CD8-positive, alpha-beta T cell (primary cell): ENCODE measurements at places on chromosomes 16 and 17.

- DNase-seq: no peak
Observed at GRCh38 chr16:80948886-80949493, 57.7 kb downstream of the CMC2 start.

DNA sequence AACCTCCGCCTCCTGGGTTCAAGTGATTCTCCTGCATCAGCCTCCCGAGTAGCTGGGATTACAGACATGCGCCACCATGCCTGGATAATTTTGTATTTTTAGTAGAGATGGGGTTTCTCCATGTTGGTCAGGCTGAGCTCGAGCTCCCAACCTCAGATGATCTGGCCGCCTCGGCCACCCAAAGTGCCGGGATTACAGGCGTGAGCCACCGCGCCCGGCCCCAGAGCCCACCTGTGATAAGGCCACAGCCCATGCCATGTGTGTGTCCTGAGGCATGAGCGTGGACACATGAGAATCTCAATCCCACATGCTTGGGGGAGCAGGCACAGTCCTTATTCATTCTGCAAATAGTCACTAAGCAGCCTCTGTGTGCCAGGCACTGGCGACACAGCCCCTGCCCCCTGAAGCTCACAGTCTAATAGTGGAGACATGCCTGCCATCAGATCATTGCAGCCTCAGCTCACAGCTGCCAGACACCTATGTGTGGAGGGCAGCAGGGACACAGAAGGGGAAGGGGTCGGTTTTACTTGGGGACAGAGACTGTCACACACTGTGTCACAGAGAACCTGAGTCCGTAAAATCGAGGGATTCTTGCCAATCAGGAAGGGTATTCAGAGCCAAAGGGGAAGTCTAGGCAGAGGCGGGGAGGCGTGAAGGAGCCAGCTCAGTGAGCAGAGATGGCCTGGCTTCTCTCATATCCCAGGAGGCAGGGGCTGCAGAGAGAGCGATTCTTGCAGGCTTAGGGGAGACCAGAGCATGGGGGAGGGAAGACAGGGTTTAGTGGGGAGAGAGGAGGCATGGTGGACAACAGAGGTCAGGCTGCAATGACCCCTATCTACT, 9.4 kb upstream of the ABCC3 start:
- no peak for DNase-seq

- DNase-seq: no peak
Observed at GRCh38 chr16:77219437-77219836, 20.2 kb downstream of the SYCE1L start.

DNA sequence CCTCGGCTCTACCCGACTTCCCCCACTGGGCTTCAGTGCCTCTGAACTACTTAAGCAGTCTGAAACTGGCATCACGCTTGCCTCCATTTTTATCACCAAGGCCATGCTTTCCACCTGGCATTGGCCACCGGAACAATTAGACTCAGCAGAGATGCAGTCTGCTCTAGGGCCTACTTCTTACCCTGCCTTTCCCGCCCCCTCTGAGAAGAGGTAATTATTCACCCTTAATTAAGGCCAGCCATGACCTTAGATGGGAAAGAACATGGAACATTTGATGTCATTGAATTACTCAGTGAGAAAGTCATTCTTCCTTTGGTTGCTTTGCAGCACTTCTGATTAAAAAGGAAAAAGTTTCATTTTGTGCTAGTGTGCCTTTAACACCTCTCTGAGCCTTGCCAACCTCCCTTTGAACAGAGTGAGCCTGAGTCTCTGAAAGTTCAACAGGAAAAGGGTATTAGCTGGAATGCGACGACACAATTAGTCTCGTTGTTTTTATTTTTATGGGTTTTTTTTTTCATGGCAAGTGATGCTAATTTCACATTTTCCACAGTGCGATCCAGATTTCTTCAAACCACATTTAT, 60.9 kb upstream of the TNRC6A start:
- DNase-seq: no peak

- DNase-seq: no peak
Observed at GRCh38 chr16:63774302-63774701, 1347.6 kb downstream of the CDH11 start.

DNA sequence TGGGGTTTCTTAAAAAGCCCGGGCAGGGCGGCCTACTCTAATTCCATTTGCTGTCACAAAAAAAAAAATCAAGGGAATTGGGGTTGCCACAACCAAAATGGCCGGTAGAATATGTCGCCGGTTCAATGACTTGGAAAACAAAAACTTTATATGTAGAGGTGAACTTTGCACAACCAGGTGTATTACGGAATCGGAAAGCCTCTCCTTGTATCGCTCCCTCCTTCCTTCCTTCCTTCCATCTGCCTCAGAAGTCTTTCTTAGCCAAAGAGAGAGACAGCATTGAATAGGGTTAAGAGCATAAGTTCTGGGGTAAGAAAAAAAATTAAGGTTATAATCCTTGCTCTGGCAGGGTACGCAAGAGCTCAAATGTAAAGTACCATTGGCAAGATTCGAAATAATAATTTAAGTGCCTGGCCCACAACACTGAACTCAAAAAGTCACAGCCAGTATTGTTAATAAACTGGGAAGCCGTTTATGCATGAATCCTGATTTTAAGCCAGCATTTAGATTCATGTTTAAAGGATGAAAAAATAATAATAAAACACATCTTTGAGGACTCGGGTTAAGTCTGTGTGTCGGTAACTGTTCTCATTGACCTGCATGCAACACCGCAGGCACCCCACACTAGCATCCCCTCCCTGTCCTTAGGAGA, 522 bp upstream of the GLG1 start:
- DNase-seq: no peak

DNA sequence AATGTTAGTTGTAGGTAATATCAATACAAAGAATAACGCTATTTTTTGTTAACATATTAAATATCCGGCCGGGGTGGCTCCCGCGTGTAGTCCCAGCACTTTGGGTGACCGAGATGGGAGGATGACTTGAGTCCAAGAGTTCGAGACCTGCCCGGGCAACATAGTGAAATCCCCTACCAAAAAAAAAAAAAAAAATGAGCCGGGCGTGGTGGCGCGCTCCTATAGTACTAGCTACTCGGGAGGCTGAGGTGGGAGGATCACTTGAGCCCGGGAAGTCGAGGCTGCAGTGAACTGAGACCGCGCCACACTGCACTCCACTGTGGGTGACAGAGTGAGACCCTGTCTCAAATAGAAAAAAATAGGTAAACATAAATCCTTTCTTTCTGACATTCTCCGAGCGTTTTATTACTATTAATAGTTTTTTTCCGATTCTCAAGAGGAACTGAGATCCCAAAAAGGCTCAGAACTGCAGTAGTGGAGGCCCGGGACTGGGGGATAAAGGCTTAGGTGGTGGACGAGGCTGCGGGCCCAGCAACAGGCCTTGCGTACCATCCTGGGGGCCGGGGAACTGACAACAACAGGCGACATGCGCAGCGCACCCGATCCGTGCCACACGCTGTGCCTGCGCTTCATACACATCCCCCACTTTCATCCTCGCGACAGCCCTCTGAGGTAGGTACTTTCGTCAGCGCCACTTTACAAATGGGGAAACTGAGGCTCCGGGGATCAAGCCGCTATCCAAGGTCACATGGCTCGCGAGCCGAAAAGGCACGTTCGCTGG, 919 bp downstream of the N4BP1 start:
- DNase-seq: peak; percentile 44

DNA sequence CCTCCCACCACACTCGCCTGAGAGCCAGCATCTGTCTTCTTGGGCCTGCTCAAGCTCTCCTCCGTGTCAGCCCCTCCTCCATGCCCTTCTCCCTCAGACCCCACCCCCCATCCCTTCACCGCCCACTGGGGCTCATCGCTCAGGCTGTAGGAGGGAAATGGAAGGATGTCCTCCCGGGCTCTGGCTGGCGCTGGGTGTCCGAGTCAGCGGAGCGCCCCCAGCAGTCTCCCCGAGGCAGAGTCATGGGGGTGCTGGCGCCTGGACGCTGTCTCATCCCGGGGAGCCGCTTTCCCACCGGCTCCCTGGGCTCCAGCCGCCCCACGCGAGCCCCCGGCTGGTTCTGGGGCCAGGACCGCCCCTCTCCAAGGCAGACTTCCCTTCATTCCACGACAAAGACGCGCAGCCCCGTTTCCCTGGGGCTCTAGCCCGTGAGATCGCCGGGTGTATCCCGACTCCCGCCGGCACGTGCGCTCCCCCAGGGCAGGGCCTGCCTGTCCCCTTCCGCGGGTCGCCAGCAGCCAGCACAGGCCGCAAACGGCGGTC, 428 bp upstream of the ANTKMT start:
- DNase-seq: peak; percentile 41

DNA sequence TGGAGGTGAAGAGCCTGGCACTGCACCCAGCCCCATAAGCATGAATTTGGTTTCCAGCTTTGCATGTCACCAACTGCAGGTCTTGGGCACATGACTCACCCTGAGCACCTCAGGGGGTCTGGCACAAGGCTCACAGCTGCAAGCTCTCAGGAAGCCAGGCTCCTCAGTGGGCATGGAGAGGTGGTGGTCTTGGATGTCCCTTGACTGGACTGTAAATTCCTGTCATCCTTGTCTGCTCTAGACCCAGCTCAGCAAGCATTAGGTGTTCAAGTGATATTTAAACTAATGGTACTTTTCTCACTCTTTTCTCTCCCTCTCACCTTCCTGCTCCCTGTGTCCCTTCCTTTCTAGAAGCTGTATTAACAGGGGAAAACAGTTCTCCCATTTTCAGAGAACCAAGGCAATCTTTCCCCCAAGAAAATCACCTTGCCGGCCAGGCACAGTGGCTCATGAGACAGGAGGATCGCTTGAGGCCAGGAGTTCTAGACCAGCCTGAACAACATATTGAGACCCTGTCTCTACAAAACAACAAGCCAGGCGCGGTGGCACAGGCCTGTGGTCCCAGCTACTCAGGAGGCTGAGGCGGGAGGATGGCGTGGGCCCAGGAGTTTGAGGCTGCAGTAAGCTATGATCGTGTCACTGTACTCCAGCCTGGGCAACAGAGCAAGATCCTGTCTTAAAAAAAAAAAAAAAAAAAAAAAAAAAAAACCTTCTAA, 5.1 kb upstream of the KIFC3 start:
- DNase-seq: no peak

- DNase-seq: no peak
Observed at GRCh38 chr17:15981208-15981607, 18.3 kb downstream of the ZSWIM7 start.

GRCh38 chr16:11138022-11138768, 117.8 kb downstream of the SOCS1 start:
- DNase-seq: no peak

DNA sequence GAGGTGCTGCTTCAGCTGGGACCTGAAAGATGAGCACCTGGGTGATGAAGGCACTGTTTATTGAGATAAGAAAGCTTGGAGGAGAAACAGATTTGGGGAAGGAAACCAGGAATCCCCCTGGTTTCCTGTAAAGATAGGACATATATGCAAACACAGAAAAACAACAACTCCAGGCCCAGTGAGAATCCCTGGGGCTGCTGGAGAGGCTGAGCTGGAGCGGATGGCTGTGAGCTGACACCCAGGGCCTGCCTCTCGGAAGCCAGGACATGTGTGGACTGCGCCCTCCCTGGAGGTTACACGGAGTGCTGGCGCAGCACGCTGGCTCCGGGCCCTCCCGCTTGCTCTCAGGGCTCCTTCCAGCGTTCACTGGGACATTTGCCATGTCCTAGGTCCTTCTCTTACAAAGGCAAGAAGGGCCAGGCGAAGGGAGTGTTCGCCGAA, 57.5 kb downstream of the CYB5B start:
- no peak for DNase-seq

- DNase-seq: no peak
Observed at GRCh38 chr17:13544765-13545164, 57.0 kb downstream of the HS3ST3A1 start.

DNA sequence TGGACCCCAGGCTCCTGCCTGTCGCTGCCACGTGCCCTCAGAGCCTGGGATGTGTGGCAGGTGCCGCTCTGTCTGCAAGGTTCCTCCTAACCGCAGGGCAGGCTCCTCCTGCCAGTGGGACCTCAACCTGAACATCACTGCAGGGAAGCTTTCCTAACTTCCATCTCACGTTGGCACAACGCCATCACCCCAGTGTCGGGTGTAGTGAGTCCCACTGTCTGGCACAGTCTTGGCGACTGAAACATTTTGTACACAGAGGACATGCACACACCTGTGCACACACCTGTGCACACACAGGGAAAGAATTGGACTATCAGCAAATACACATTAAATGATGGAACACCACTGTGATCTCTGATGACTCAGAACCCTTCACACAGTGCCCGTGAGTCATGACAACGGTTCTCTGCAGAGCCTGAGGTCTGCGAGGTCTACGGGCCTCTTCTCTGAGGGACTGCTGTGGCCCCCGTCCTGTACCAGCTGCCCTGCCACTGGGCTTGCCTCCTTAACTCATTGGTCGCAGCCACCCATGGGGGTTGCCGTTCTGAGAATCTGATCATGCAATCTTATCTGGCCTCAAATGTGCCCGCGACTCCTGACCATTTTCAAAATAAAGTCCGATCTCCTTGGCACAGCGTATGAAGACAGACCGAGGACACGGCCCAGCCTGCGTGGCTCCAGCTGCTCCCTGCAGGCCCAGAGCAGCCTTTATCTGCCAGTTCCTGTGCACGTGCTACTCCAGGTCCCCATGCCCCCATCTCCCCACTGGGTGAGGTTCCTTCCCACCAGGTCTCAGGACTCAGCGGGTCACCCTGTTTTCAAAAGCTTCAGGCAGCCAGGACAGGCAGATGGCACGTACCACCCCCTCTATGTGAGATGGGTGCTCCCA, 7.6 kb downstream of the CCDC57 start:
- DNase-seq: no peak

GRCh38 chr17:30113213-30113612, 3.4 kb upstream of the NSRP1 start:
- DNase-seq: no peak

DNA sequence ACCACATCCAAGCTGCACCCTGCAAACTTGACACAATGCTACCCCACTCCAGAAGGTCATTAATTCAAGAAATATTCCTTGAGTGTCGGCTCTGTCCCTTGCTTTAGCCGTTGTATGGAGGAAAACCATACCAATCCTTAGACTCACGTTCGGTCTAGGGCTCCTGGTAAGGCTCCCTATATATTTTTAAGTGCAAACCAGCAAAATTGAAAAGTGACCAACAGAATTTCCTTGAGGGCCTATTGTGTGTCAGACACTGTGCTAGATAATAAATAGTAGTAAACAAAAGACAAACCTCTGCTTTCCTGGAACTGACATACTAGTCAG, 390 bp upstream of the BBS2 start:
- no peak for DNase-seq

DNA sequence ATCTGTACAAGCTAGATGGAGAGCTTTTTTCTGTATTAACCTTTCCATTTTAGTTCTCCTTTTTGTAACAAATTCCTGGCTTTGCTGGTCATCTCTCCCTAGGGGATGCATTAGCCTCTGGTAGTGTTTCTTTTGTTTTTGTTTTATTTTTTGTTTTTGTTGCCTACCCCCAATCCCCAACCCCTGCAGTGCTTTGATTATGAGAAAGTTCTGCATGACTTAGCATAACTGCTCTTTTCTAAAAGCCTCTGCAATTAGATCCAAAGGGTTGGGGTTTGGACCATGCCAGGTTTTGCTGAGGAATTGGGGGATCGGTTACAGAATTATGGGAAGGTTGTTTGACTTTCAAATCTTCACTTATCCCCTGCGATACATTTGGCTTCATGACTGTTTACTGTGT, 98.2 kb downstream of the ADAMTS18 start:
- DNase-seq: no peak

- no peak for DNase-seq
Observed at GRCh38 chr16:87376660-87377059, 6.9 kb downstream of the FBXO31 start.

- no peak for DNase-seq
Observed at GRCh38 chr16:27332105-27332504, 18.3 kb downstream of the IL4R start.

GRCh38 chr16:23320693-23321092, 18.6 kb downstream of the SCNN1B start:
- DNase-seq: no peak

- DNase-seq: no peak
Observed at GRCh38 chr17:66533572-66533971, 231.2 kb downstream of the PRKCA start.
